ENCODE measurements at places on chromosomes 4 and X. TPM values are rescaled to one million over a fixed set of nuclear protein-coding genes. Genes with fewer than 3 reads are reported as not detected.

DNA sequence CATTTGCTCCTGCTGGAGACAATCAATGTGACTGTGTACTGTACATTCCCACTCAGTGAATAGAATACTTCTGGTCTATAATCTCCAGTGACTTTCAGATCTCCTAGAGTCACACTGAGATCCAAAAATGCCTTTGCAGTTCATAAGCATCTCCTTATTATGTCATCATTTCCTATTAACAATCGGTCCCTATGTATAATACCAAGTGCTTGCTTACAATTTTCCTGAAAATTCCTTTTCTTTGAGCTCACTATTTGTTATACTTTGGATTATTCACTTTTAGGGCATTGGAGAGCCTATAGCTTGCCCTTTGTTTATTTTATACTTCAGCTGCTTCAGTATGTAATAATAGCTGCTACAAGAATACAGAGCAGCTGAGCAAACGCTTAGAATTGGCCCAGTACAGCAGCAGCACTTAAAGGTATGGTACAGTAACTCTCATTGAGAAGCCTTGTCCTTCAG, 313.0 kb downstream of the DCTD start:
- DNase-seq, result no peak

The GUCY1A1 gene
- total RNA-seq, result 21.6 TPM

GRCh38 chrX:69045616-69046345, 119.5 kb downstream of the PJA1 start:
- DNase-seq, result peak; percentile 40

The IL1RAPL1 gene
- not detected for total RNA-seq

GRCh38 chr4:54855191-54855854, 197.6 kb downstream of the KIT start:
- DNase-seq, result no peak

The PDGFC gene
- 19.4 TPM for total RNA-seq

The MAGEB10 gene
- total RNA-seq, result not detected

DNA sequence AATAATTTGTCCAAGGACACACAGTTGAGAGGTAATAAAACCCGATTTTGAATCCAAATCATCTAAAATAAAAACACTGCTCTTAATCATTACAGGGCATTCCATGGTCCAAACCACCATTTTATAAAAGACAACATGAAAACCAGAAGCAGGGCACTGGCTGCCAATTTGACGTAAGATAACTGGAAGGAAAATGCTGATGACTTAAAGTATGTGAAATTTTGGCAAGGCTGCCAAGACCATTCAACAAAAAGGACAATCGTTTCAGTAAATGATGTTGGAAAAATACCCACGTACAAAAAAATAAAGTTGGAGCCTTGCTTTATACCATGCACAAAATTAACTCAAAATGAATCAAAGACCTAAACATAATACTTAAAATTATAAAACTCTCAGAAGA, 344.4 kb downstream of the RAPGEF2 start:
- DNase-seq, result no peak

The INPP4B gene
- 21.1 TPM for total RNA-seq

DNA sequence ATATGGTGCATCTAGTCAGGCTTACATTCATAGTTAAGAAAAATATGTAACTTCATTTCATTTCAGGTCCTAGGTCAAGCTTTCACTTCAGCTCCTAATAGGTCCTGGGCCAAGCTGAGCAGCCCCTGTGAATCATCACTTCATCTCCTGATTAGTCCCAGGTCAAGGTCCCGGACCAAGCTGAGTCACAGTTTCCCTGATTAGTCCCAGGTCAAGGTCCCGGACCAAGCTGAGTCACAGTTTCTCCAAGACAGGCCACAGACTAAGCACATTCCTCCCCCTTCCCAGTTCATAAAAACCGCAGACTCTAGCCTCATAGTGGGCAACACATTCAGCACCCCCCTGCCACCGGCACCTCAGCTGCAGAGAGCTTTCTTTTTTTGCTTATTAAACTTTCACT, 1331.8 kb downstream of the PCDH19 start:
- no peak for DNase-seq

GRCh38 chr4:82896755-82897154, 3.8 kb upstream of the THAP9 start:
- no peak for DNase-seq

The SRPK3 gene
- total RNA-seq, result 0.25 TPM

The ADAMTS3 gene
- 2.7 TPM for total RNA-seq

GRCh38 chr4:145619639-145619996, 433 bp downstream of the MMAA start:
- no peak for DNase-seq

The GYPB gene
- not detected for total RNA-seq

GRCh38 chr4:7780751-7781348, 158.8 kb downstream of the AFAP1 start:
- no peak for DNase-seq

- DNase-seq, result no peak
These were observed 7.3 kb upstream of the DTHD1 start for GRCh38 chr4:36274158-36274557.

GRCh38 chrX:127571834-127572233, 480.4 kb downstream of the ACTRT1 start:
- DNase-seq, result no peak

GRCh38 chrX:1300449-1300848, 31.8 kb downstream of the CSF2RA start:
- DNase-seq, result no peak

DNA sequence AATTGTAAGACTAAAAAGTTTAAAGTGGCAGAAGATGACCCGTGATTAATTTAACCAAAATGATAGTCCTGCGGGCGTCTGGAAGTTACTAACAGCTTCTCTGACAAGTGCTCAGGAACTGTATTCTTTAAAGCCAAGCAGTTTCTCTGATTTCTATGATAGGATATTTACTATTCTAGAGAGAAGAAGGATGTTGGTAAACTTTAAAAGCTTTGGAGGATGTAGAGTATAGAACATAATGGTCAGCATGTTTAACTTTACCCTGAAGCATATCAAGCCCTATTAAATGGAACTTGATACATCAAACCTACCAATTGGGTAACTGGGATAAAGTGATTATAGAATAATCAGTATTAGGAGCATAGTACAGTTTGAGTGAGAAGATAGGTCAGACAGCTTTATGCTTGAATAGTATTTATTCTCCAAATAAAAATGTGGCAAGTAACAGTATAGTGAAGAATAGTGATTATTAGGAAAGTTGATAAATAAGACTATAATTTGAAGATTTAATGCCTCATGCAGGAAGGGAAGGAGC, 1.8 kb downstream of the STIM2 start:
- DNase-seq, result no peak

GRCh38 chrX:150625875-150626274, 57.5 kb downstream of the MTM1 start:
- DNase-seq, result no peak

DNA sequence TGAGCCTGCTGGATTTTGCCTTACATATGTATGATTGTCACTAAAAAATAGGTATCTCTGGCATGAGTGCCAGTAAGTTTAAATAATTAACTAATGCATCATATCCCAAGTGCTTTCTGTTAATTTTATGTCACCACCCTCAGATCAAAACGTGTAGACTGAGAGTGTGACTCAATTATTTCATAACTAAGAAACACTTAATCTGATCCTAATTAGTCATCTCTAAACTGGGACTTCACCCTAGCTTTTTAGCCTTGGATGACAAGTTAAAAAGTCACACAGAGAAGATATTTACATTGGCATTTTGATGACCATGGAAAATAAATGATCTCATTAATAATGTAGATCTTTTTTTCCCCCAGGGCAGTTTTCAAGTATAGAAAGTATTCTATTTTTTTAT, 23.1 kb upstream of the SLC6A14 start:
- DNase-seq, result no peak

DNA sequence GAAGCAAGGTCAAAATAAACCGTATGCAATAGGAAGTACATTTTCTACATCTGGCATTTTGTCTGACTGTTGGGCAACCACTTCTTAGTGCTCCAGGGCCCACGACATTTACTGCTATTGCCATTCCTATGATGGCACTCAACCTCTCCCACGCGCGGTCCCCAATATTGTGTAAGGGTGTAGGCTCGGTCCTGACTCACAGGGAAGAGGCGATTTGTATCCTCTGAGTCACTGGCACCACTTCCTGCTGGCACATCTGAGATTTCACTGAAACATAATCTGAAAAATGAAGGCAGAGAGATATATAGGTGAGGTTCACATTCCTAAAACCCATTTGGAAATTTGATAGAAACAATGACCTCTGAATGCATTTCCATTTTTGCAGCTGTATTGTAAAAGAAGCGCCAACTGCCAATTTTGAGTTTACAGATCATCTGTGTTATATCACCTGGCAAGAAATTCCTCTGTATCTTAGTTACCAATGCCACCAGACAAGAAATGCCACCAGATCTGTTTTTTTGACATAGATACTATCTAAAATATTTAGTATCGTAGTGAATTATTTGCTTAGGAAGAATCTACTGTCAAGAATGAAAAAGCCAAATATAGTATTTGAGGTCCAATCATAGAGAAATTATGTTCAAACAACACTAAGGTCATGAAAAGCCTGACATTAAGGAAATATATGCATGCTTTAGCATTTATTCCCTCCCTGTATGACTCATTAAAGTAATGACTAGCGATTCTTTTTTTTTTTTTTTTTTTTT, 9.8 kb downstream of the EREG start:
- no peak for DNase-seq

- DNase-seq, result no peak
These were observed 67.9 kb downstream of the PPP3CA start for GRCh38 chr4:101279377-101279871.

DNA sequence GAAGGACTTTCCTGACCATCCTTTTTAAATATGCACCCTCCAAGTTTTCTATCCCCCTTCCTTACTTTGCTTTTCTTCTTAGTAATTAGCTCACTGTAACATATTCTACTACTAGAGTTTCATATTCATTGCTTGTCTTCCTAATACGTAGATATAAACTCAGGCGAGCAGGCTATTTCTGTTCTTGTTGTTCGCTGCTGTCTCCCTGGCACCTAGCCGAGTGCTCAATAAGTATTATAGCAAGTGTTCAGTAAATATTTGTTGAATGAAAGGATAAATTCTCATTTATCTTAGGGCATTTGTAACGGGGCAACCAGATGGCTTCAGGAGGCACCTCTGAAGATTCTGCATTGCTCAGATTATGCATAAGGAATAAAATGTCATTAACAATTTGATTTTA, 6.8 kb upstream of the RHOH start:
- DNase-seq, result no peak

DNA sequence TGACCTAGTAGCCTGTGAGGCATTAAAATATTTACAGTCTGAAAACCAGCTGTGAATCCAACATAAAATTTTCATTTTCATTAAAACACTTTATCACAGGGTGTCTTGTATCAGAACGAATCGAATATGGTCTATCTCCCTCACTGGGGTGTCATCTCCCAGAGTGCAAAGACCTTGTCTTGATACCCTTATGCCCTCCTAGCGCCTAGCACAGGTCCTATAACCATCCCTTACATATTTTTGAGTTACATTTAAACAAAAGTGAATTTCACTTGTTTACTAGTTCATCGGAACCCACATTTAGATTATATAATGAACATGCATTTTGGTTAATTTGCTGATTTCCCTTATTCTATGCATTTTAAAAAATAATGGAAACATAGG, 14.0 kb downstream of the DIPK2B start:
- DNase-seq, result no peak

DNA sequence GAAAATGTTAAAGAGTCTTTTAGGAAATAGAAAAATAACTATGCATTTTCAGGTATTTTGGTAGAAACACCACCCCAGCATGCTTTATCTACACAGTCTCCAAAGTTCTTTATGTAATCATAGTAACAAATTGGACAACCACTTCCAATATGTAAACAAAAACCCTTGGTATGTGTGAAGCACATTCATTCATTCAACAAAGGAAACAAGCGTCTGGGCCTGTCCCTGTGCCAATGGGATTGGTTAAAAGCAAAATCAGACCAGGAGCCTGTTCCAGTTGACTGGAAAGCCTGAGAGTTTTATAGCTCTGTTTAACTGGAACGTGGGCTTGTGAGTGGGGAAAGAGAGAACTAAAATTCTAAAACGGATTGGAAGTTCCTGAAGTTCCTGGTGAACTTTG, 41.3 kb upstream of the TENM3 start:
- DNase-seq, result no peak

DNA sequence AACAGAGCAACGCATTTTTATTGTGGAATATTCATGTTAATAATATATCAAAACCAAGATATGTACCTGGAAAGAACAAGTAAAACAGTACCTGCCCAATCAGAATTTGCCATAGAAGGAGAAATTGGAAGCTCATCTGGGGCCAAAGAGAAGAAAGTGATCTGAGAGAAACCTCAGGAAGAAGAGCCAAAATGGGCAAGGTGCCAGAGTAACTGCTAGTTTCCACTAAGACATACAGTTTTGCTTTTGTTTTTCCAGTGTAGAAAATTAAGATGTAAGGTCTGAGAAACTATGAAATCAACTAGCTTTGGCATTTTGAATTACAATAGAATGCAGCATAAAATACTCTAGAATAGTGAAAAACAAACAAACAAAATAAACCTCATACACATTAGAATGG, 2201.2 kb downstream of the ARAP2 start:
- DNase-seq, result no peak

The ZNF157 gene
- not detected for total RNA-seq

DNA sequence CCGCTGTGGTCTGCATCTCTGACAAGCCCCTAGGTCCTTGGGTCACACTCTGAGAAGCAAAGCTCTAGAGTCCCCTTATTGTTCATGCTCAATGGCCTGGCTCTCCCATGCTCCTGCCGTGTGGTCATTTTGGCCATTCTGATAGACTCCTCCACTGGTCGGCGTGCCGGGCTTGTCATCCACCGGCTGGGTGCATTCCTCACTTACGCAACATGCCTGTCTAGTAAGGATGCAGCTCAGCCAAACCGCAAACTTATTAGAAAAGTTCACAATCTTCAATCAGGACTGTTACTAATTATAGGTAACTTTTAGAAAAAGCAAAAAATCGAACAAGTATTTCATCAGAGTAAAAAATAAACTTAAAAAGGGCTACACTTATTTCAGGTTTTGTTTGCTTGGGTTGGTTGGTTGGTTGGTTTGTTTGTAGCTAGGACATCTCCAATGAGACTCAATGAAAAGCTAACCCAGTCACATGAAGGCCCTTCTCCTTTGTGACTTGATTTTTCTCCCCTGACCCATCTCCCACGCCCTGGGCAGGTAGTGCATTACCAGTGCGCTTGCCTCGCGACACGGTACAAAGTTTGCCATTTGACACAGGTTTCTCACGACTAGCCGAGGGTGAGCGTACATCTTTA, 41.0 kb downstream of the IRF2 start:
- DNase-seq, result no peak

The SPACA5 gene
- not detected for total RNA-seq

- DNase-seq, result no peak
These were observed 155.1 kb downstream of the DEFB131A start for GRCh38 chr4:9599266-9599665.

DNA sequence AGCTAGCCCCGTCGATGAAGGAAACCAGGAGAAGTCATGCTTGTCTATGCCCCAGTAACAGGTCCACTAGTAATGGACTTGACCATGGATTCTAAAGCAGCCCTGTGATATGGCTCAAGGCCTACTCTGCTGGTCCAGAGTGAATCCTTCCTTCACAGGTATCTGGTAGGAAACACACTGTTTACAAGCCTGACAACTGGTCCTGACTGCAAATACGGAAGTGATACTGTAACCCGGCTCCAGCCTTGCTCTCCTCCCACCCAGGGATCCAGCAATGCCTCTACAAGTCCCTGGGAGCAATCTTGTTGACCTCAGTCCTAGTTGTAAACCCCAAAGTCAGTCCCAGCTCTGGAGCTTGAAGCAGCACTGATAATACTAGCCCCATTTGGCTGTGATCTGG, 239.2 kb upstream of the GRID2 start:
- no peak for DNase-seq

The STAP1 gene
- not detected for total RNA-seq
